ENCODE measurements at places on chromosomes 5 and 9.
A peak's percentile ranks its signal among the peaks of the same experiment; 100 is the strongest.

GRCh38 chr9:94818178-94818541 is 91.7 kb downstream of the AOPEP start:
- H3K27ac ChIP-seq: no peak overlapping the region
- no peak overlapping the region for H3K4me3 ChIP-seq
- H3K27me3 ChIP-seq: no peaks in the 10 kb centered on the region
- no peaks in the 10 kb centered on the region for H3K36me3 ChIP-seq

GRCh38 chr5:169577951-169578350 is 5.6 kb upstream of the SPDL1 start:
- no peaks in the 10 kb centered on the region for H3K4me1 ChIP-seq
- H3K27me3 ChIP-seq: no peaks in the 10 kb centered on the region
- no peak for DNase-seq
- H3K36me3 ChIP-seq: no peaks in the 10 kb centered on the region

DNA sequence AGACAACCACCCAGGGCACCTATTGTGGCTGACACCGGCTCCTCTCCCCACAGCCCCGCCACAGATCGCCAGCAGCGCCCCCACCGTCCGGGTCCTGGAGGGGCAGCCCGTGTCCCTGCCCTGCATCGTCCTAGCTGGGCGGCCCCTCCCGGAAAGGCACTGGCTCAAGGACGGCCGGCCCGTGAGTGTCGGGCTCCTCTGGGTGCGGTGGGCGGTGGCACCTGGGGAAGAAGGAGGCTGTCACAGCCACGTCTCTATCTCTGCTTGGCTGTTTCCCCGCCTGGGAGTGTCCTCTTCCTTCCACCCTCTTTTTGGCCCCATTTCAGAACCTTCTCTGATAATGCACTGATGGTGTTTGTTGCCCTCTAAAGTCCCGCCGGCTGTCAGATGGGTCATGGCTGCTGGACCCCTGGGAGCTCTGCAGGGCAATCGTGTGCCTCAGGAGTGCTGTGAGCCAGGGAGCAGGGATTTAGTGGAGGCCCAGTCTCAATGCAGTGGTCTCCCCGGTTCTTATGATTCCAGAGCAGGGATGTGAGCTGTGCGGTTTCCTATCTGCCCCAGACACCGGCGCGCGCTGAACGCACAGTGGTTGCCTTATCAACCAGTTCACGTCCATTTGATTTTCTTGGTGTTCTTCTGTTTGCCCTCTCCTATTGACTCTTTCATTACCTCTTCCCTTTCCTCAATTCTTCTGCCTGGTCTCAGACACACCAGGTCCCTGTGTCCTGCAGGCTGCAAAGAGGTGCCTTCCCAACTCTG is 55.3 kb downstream of the HMCN2 start:
- H3K4me1 ChIP-seq: no peaks in the 10 kb centered on the region
- no peak overlapping the region for H3K4me3 ChIP-seq
- H3K27ac ChIP-seq: no peak overlapping the region
- no peak for DNase-seq
- H3K27me3 ChIP-seq: 0 out of 2 replicates have a peak, but pooled peaks cover 3% of the 10 kb centered on the region
- no peaks in the 10 kb centered on the region for H3K36me3 ChIP-seq

DNA sequence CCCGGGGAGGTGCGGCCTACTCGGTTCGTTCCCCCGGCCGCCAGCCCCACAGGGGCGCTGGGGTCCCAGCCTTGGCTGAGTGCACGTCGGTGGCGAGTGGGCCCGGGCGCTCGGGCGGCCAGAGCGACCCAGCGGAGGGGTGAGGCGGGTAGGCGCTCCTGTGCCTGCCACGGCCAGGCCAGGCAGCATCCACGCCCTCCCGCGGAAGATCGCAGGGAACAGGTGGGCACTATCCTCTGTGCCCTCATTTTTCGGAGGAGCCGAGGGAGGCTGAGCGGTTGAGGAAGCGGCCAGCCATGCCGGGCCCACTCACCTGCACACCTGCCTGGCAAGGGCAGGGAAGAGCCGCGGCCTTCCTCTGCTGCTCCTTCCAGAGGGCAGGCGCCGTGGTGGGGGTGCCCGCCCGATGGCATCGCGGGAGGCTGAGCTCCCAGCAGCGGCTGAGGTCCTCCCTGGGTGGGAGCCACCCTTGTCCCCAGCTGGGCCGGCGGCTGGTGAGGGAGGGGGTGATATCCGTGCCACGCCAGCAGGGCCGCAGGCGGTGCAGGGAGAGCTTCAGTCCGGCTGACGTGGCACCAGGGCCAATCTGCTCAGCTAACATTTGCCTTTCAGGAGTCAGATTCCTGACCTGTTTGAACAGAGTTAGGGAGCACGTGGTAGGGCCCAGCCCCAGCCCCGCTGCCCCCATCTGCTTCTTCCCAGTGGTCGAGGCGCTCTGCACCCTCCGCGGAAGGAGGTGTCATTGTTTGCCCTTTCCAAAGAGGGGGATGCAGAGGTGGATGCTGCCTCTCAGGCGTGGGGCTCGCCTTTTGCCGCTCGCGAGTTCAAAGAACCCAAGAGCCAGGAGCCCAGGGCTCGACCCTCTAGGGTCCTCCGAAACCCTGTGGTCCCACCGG is 1.6 kb upstream of the SEC16A start:
- no peaks in the 10 kb centered on the region for H3K27me3 ChIP-seq
- no peaks in the 10 kb centered on the region for H3K36me3 ChIP-seq

- no peaks in the 10 kb centered on the region for H3K4me1 ChIP-seq
- no peak for DNase-seq
- H3K27me3 ChIP-seq: no peaks in the 10 kb centered on the region
- H3K36me3 ChIP-seq: peaks cover 34% of the 10 kb centered on the region
Measured at GRCh38 chr9:124342776-124343485, 72.3 kb downstream of the PSMB7 start.

GRCh38 chr9:108045851-108046250 is 556.3 kb upstream of the KLF4 start:
- H3K4me1 ChIP-seq: no peaks in the 10 kb centered on the region
- DNase-seq: no peak
- no peak overlapping the region for H3K4me3 ChIP-seq
- H3K27me3 ChIP-seq: no peaks in the 10 kb centered on the region

- peak overlapping the region; percentile 92 for H3K27ac ChIP-seq
- peak overlapping the region; percentile 90 for H3K4me3 ChIP-seq
- H3K27me3 ChIP-seq: no peaks in the 10 kb centered on the region
- DNase-seq: no peak
- H3K4me1 ChIP-seq: peaks cover 79% of the 10 kb centered on the region
- no peaks in the 10 kb centered on the region for H3K36me3 ChIP-seq
Measured at GRCh38 chr9:33158843-33159776, 8.0 kb downstream of the B4GALT1 start.

GRCh38 chr5:129670957-129671500 is 76.9 kb upstream of the MINAR2 start:
- no peak overlapping the region for H3K27ac ChIP-seq
- no peaks in the 10 kb centered on the region for H3K36me3 ChIP-seq
- no peak for DNase-seq
- no peak overlapping the region for H3K4me3 ChIP-seq
- H3K4me1 ChIP-seq: no peaks in the 10 kb centered on the region

DNA sequence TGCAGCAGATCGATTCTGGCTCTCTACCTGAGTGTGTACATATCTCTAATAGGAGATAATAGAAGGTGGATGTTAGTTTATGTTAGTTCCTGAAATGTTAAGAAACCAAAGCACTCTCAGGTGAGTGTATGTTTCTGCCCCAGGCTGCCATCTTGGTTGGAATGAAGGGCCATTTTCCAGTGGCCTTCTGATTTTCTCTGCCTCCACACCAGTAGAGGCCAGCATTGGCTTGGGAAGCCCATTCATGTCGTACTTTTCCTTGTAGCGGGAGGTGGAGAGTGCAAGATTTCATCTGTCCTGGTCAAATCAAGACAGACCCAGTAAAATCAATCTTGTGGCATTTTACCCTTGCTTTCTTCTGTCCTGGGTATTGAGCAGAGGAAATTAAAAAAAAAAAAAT is 91.0 kb downstream of the GAS1 start:
- H3K27me3 ChIP-seq: no peaks in the 10 kb centered on the region
- no peak overlapping the region for H3K27ac ChIP-seq
- DNase-seq: no peak
- no peak overlapping the region for H3K4me3 ChIP-seq
- no peaks in the 10 kb centered on the region for H3K4me1 ChIP-seq

DNA sequence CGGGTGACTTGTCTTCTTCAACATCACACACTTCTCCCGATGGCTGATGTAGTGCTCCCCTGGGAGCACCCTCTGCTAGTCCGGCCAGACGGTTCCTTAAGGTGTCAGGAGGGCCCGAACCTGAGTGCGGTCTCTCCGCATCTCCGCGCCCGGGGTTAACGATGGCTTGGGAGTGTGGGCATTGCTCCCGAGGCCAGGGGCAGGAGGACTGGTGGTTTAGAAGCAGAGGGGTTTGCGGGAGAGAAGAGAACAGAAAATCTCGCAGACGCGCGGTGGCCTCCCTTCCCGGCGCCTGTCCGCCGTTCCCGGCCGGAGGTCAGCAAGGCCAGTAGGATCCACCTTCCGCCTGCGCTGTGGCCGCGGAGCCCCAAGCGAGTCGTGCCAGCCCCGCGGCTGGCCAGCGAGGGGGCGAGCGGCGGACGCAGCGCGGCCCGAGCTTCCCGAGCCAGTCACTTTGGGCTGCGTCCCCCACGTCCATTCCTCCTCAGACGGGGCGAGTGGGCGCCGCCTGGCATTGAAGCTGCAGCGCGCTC is 700 bp downstream of the CDO1 start:
- H3K4me1 ChIP-seq: no peaks in the 10 kb centered on the region
- no peak for DNase-seq
- H3K27me3 ChIP-seq: peaks cover 12% of the 10 kb centered on the region
- H3K4me3 ChIP-seq: no peak overlapping the region

GRCh38 chr9:137265496-137266161 is 10.5 kb downstream of the NELFB start:
- no peaks in the 10 kb centered on the region for H3K27me3 ChIP-seq
- H3K4me1 ChIP-seq: peaks cover 17% of the 10 kb centered on the region
- no peak overlapping the region for H3K27ac ChIP-seq
- peaks cover 3% of the 10 kb centered on the region for H3K36me3 ChIP-seq
- no peak overlapping the region for H3K4me3 ChIP-seq

DNA sequence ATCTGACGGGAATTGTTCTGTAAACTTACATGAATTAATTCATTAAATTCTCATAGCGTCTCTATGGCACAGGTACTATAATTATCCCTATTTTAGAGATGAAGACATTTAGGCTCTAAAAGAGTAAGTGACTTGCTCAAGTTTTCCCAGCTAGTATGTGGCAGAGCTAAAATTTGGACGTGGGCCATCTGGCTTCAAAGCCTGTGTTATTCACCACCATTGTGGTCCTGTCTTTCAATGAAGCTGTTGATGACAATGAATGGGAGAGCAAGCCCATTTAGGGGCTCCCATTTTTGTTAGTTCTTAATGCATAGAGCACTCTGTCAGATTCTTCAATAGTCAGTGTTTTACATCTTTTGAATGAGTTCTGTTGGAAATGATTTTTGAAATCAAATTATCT is 236.0 kb upstream of the CD180 start:
- no peaks in the 10 kb centered on the region for H3K36me3 ChIP-seq
- DNase-seq: no peak
- H3K4me1 ChIP-seq: no peaks in the 10 kb centered on the region
- no peaks in the 10 kb centered on the region for H3K27me3 ChIP-seq
- no peak overlapping the region for H3K4me3 ChIP-seq
- H3K27ac ChIP-seq: no peak overlapping the region

DNA sequence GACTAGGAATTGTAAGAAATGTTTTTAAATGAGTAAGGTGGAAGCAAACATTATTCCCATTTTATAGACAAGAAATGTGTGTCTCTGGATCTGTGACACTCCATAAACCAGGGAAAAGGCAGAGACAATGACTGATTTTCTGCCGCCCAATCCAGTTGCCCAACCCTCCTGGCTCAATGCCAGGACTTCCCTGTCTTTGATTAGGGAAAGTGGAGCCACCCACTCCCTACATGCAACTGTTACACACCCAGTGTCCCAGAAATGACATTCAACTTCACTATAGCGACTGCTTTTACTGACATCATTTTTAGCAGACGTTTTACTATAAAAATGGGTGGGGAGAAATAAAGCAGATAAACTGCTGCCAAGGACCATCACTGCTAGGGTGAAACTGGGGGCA is 79.7 kb downstream of the THBS4 start:
- no peaks in the 10 kb centered on the region for H3K36me3 ChIP-seq
- peaks cover 8% of the 10 kb centered on the region for H3K4me1 ChIP-seq
- H3K4me3 ChIP-seq: no peak overlapping the region
- no peak for DNase-seq
- H3K27ac ChIP-seq: no peak overlapping the region

- H3K27ac ChIP-seq: no peak overlapping the region
- no peaks in the 10 kb centered on the region for H3K36me3 ChIP-seq
- DNase-seq: no peak
Measured at GRCh38 chr5:129629575-129629974, 118.3 kb upstream of the MINAR2 start.

- H3K27me3 ChIP-seq: no peaks in the 10 kb centered on the region
- H3K27ac ChIP-seq: no peak overlapping the region
- DNase-seq: no peak
- H3K36me3 ChIP-seq: no peaks in the 10 kb centered on the region
- H3K4me3 ChIP-seq: no peak overlapping the region
- peaks cover 10% of the 10 kb centered on the region for H3K4me1 ChIP-seq
Measured at GRCh38 chr9:38106488-38106887, 37.5 kb upstream of the SHB start.

DNA sequence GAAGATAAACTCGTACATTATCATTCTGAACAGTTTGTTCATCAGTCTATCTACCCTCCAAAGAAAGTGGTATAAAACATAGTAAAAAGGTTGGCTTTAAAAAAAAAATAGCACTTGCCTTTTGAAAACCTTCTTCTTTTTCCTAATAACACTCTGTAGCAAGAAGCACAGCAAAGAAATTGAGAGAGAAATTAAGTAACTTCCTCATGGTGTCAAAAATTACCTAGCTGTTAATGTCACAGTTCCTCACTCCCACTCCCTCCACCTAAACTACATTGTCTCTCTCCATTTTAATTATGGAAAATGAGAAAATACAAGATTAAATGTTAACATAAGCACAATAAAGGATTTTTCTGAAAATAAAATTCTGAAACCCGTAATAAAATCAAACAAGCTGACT is 72.2 kb downstream of the CERT1 start:
- no peaks in the 10 kb centered on the region for H3K36me3 ChIP-seq
- H3K4me3 ChIP-seq: no peak overlapping the region
- no peaks in the 10 kb centered on the region for H3K27me3 ChIP-seq
- no peak for DNase-seq
- no peak overlapping the region for H3K27ac ChIP-seq

DNA sequence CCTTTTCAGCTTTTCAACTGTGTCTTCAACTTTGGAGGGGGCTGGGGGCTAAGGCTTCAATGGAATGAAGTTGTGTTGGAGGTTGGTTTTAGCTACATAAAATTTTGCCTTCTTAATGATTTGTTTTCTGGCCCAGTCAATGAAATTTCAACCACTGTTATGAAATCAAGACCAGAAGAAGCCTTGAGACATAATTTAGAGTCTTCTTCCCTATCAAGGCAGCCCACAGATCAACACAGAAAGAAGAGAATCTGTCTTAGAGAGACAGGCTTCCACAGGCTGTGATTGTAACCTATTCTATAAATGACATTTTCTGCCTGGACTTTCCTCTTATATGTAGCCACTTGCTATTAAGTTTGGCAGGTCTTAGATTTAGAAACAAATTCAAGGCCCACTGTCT is 46.5 kb upstream of the ZSWIM6 start:
- no peak overlapping the region for H3K27ac ChIP-seq
- DNase-seq: no peak
- no peaks in the 10 kb centered on the region for H3K36me3 ChIP-seq
- H3K27me3 ChIP-seq: no peaks in the 10 kb centered on the region

- H3K27ac ChIP-seq: no peak overlapping the region
- no peak for DNase-seq
- H3K4me3 ChIP-seq: no peak overlapping the region
- no peaks in the 10 kb centered on the region for H3K36me3 ChIP-seq
Measured at GRCh38 chr5:145752534-145752933, 82.6 kb downstream of the PRELID2 start.

Data from GM12878 (cell line).